ENCODE measurements at places on chromosomes 12 and 14.

DNA sequence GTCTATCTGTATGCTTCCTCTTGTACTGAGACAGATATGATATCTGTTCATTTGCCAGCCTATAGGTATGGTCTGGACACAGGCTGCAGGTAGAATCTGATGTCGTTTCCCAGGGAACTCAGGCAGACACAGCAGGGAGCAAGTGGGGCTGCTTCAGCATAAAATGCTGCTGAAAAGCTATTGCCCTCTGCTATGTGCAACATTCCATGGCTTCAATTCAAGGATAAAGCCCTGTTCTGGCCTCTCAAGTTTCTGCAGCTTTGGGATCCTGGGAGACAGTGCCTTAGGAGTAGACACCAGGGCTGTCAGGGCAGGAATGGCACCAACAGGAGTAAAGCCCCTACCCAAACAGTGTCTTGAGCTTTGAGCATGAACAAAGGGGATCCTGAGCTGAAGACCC, 173.5 kb downstream of the SLC41A2 start:
- DNase-seq = no peak

DNA sequence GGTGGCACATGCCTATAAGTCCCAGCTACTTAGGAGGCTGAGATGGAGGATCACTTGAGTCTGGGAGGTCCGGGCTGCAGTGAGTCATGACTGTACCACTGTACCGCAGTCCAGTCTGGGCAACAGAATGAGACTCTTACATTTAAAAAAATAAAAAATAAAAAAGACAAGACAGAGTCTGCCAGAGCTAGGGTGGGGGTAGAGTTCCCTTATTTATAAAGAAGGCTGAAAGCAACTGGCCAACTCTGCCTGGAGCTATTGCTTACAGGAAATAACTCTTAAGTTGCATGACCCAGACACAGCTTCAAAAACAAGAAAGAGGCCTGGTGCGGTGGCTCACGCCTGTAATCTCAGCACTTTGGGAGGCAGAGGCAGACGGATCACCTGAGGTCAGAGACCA, 31.5 kb downstream of the NUMB start:
- no peak for DNase-seq

DNA sequence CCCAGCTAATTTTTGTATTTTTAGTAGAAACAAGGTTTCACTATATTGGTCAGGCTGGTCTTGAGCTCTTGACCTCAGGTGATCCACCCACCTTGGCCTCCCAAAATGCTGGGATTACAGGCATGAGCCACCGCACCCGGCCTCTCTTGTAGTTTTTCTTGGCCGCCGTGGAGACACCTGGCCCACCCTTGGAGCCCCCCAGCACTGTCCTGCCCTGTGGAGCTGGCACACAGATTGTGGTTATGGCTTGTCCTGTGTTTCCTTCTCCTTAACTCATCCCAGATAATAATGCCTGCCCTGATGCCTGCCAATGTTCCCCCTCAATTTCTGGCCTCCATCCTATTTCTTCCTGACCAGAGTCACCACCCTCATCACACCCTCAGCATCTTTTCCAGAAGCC, 57.9 kb downstream of the CHGA start:
- no peak for DNase-seq

- no peak for DNase-seq
Measured at GRCh38 chr14:76647697-76648298, 113.5 kb upstream of the VASH1 start.

DNA sequence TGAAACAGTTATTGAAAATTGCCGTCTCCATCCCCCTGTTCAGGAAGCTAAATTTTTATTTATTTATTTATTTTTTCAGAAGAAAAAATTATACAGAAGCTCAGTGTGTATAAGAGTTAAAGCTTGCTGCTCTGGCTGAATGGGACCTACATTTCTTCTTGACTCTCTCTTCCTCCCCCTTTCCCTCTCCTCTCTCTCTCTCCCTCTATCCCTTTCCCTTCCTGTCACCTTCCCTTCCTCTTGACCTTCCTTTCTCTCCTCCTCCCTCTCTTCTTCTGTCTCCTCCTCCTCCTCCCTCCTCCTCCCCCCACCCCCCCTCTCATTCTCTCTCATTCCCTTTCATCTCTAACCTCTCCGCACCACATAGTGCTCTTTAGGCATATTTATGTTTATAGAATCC, 39.1 kb downstream of the APAF1 start:
- DNase-seq = no peak

DNA sequence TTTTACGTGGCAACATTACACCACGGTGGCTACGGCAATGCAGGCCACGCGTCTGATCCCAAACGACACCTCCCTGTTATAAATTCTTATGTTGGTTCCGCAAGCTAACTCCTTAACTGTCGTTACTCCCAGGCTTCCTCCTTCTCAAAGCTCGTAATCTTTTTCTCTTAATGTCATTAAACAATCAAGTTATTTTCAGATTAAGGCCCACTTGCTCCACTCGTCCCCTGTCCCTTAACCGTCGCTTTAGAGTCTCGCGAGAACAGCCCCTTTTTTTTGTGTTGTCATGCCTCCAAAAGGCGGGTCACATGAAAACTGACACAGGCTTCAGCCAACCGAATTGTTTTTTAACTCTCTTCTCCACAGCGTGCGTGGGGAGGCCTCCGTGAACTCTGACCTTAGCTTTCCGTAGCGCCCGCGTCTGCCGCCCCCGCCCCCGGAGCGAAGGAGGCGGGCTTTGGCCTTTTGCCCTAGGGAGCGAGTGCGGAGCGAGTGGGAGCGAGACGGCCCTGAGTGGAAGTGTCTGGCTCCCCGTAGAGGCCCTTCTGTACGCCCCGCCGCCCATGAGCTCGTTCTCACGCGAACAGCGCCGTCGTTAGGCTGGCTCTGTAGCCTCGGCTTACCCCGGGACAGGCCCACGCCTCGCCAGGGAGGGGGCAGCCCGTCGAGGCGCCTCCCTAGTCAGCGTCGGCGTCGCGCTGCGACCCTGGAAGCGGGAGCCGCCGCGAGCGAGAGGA, at the start of gene CAND1:
Gene CAND1 (plus strand): TSS at position 463 of the 737 bp plus-strand sequence. CDS start 360 bp downstream, outside the sequence.
- DNase-seq = peak; percentile 99

GRCh38 chr12:13223179-13223804, 26.8 kb downstream of the EMP1 start:
- DNase-seq = no peak

DNA sequence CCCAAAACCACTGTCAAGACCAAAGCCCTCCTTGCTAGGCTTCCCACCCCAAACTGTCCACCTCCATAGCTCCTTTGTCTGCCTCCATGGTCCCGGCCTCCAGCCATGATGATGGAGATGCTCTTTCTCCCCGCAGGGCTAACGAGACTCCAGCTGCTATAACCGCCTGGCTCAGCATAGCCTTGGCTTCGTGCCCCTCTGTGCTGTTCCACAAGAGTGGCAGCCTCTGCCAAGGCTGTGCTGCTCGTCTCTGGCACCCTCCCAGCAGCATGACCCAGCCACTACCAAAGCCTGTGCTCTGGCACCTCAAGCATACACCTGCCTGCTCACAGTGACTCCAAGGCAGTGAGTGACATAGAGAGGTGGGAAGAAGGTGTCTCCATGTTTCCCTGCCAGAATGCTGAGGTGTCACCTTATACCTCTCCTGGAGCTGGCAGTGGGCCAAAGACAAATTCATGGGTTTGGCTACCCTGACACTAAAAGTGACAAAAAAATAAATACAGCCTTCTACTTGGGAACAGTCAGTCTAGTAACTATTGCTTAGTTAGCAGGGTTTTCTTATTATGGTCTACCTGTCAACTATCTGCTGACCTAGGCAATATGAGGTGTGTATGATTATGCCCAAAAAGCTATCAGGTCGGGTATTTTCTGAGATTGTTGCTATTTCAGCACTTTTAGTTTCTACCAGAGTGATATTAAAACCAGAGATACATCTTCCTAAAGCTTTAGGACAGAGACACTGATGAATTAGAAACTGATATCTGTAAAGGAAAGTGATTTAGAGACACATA, 16.1 kb upstream of the KRT73 start:
- peak; percentile 73 for DNase-seq

GRCh38 chr12:69502345-69503081, 32.3 kb downstream of the FRS2 start:
- no peak for DNase-seq

DNA sequence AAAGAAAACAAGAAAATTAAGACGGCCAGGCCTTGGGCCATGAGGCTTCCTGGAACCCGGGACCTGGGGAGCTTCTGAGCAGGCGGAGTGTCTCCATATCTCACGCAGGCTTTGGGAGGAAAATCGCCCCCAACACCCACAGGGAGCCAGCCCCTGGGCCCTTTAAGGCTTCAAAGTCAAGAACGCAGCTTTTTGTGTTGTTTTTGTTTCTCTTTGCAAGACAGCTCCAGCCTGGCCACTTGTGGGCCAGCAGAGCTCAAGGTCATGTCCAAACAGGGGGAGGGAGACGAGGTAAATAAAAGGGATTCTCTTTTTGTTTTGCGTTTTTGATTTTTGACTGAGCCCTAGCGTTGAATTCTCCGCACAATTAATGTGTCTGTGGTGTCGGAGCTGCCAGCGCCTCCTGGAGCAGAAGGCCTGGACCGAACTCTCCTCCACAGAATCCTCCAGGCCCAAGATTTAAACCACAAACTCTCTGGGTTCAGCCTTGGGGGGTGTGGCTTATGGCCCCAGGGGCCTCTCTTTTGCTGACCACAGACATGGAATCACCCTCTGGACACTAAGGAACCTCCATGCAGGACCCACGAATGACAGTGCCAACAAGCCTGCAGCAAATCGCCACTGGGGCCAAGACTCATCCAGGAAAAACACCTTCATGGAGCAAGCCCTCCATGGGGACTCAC, 8.2 kb downstream of the SCARB1 start:
- no peak for DNase-seq

DNA sequence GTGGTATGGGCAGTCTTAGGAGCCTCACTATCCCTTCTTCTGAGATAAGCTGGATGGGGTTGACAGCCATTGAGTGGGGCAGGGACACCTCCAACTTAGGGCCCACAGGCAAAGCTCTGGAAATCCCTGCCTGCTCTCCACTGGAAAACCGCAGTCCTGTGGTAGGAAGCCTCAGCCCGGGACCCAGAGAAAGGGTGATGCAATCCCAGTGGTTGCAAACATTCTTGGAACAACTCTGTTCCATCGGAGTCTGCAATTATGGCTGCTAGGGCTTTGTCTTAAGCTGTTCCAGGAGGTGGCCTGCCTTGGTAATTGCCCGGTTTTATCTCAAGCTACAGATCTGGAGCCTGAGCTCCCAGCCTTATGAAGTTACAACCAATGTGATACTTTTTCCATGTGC, 133.4 kb downstream of the DICER1 start:
- DNase-seq = no peak

DNA sequence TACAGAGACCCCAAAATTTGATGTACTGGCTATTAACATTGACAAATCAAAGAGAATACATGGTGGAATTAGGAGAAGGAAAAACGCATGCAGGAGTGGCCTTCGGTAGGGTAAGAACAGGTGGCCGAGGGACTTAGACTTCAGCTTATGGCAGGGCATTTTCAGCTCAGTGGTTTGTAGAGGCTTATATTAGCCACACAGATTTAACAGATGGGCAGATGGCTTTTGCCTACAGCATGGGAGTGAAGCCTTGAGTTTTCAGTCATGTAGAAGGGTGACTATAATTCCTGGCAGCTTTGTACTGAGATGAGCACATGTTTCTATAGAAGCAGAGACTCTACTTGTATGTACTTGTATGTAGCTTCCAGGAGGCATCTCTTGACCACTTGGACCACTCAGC, 40.9 kb upstream of the PLEKHA5 start:
- DNase-seq = no peak

DNA sequence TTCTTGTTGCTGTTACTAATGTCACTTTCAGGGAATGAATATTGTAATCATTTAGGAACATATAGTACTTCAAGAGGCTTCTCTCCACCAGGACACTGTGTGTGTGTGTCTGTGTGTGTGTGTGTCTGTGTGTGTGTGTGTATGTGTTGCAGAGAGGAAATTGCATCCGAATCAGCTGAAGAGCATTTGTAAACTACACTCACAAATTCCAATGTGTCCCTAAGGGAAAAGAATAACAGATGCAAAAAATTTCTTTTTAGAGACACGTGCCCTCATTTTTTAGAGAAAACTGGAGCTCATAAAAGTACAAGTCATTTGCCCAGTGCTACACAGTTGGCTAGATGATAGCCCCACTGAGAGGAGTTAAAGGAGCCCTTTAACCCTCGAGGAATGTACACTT, 168.8 kb downstream of the ANO4 start:
- no peak for DNase-seq

DNA sequence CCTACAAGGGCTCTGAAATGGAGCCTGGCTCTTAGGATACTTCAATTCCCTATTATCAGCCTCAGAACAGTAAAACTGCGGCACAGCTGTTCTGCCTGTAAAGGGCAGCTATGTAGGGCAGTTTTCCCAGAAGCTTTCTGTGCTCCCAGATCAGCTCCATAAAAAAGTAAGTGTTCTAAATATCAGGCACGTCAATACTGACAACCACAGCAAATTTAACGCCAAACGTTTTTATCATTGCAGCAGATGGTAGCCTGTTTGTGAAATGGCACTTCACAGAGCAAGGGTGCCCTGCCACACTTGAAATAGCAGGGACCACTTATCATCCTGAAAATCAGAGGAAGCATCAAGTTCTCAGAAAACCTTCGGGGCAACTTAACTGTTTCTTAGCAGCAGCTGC, 54.8 kb upstream of the PTHLH start:
- DNase-seq = no peak

GRCh38 chr12:14283489-14284144, 81.9 kb upstream of the ATF7IP start:
- DNase-seq = no peak

GRCh38 chr12:46908936-46909635, 83.3 kb upstream of the SLC38A4 start:
- DNase-seq = no peak

GRCh38 chr14:105376521-105377440, 21.6 kb upstream of the TEX22 start:
- no peak for DNase-seq

DNA sequence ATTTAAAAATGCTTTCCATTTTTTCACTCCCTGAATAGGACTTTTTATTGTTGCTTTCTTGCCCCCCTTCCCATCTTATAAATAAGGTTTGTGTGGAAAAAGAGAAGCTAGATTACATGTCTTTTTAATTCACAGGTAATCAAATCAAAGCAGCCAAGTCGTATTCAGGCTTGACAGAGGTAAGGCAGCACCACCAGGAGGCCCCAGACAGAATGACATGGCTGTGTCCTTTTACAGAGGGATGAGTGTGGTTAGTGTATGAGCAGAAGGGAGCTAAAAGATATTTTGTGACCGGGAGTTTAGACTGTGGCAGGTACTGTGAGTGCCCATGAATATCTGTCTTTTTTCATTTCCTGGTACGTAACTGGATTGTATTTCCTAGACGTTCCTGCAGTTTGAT, 596.1 kb downstream of the ETNK1 start:
- no peak for DNase-seq

- DNase-seq = no peak
Measured at GRCh38 chr12:91316161-91316906, 133.7 kb upstream of the DCN start.

GRCh38 chr12:52580496-52580895, 6.9 kb upstream of the KRT74 start:
- DNase-seq = no peak
